HuH-7 (cell line): ENCODE measurements at places on chromosomes 2 and 18.

DNA sequence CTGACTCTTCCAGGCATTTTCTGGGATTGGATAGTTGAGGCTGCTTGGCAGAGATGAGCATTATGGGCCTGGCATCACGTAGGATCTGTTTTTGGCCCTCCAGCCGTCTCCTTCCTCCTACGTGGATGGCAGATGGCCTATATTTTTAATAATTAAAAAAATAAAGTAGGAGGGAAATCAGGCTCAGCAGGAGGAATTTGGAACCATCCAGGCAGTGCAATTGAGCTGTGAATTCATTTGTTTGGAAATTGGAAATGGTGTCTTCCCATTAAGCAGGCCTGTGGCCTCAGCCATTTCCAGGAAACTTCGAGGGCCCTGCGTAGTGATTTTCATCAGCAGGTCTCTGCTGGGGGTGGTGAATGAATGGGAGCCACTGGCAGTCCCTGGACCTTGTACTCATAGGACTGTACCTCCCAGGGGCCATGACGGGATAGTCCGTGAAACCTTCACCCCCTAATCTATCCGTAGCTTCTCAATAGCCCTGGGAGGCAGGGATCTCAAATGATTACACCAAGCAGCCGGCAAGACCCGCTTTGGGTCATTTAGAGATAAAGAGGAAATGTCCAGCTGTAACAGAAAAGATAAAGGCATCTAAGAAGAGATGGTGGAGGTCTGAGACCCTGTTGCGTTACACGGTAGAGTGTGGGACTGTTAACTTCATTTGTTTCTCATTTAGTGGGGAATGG is 73.1 kb upstream of the TNP1 start:
- no peak for DNase-seq

GRCh38 chr2:83103613-83104012 is 1355.5 kb downstream of the SUCLG1 start:
- DNase-seq: no peak

DNA sequence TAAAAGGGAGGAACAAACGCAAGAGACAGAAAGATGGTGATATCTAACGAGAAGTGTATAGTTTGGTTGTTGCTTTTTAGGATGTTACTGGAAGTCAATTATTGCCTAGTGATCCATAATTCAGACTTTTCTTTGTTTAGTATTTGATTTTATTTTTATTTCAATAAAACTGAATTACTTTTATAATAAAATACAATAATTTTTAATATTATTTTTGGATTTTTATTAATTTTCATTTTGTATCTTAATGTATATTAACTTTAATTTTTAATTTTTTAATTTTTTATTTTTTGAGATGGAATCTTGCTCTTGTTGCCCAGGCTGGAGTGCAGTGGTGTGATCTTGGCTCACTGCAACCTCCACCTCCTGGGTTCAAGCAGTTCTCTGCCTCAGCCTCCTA is 55.6 kb downstream of the MTA3 start:
- no peak for DNase-seq

DNA sequence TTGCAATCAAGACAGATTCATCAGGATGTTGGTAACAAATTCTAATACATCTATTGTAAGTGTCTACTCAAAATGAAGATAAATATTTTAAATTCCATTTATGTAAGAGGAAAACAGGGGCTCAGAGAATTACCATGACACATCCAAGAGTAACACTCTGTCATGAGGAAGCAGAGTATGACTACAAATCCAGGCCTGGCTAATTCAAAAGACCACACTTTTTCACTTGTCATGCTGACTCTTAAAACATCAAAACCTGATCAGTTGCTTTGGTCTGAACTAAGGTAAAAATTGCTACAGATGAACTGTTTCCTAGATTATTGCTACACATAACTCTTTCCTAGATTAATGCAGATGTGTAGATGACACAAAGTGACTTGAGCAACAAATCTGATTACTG is 880.6 kb downstream of the TSN start:
- no peak for DNase-seq

DNA sequence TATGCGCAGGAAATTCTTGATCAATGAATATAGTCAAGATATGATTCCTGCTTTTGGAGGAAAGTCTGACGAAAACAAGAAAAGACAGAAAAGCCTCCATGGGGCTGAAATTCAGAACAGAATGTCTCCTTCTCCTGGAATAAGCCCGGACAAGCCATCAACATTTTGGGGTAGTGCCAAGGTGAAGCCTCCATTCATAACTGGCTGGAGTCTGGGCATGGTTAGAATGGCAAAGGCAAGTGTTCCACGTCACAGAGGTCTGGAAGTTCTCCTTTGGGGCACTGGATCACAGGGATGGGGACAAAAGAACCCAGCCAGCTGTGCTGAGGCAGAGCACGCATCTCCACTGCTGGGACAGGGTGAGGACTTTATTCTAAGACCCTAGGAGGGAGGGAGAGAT is 505.7 kb downstream of the CMPK2 start:
- DNase-seq: no peak

GRCh38 chr2:132597831-132598230 is 72.2 kb downstream of the LYPD1 start:
- no peak for DNase-seq

DNA sequence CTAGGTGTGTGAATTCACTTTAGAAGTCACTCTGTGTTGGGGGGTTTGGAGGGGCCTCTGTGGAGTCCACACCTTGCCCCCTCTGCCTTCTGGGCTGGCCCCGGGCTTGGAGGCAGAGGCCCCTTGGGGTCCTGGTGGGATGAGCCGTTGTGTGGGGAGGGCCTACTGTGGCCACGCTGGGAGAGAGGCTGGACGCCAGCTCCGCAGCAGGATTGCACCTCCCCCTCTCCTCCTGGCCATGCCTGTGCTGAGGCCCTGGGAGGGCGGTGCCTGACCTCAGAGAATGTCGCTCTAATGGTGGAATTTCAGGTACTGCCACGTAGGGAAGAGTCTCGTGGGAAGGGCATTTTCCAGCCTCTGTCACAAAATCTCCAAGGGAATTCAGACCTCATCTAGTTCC is 237.0 kb downstream of the ATAD2B start:
- no peak for DNase-seq

DNA sequence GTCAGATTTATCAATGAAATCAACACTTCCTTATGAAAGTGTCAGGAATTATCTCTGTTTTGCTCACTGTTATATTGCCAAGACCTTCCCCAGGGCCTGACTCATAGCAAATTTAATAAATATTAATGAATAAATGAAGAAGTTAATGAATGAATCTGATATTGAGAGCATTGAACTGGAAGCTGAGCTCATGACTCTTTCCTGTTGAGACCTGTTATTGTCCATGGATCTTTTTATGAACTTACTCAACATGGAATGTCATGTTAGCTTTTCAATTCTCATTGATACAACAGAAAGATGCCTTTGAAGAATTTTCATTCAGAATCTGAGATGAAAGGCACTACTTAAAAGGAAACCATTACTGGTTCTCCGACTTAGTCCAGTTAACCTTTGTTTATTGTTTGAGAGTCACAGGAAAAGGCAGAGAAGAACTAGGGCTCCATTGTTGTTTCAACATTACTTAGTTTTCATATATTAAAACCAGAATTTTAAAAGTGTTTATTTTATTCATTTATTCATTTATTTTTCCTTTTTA is 90.4 kb upstream of the UNC80 start:
- no peak for DNase-seq

- DNase-seq: no peak
Measured at GRCh38 chr2:71901466-71901865, 246.2 kb downstream of the CYP26B1 start.

- DNase-seq: no peak
Measured at GRCh38 chr18:25190472-25190871, 161.5 kb downstream of the ZNF521 start.

- no peak for DNase-seq
Measured at GRCh38 chr2:223043164-223043941, 8.6 kb upstream of the KCNE4 start.

- no peak for DNase-seq
Measured at GRCh38 chr18:57025540-57025939, 121.3 kb upstream of the BOD1L2 start.

DNA sequence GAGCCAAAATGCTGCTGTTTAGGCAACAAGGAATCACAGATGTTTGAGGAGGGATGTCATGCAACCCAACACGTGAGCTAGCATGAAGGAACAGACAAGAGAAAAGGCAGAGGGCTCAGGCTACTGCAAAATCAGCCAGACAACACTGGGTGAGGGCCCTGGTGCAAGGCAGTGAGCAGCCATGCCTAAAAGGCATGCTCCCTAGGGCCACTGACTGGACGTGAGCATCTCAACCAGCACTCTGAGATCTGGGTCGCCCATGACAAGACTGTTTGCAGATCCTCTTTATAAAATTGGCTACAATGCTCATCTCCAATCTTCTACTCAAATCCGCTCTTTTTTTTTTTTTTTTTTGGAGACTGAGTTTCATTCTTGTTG is 49.1 kb downstream of the KIAA2012 start:
- DNase-seq: no peak

GRCh38 chr2:222686086-222686750 is 14.8 kb downstream of the MOGAT1 start:
- DNase-seq: no peak

DNA sequence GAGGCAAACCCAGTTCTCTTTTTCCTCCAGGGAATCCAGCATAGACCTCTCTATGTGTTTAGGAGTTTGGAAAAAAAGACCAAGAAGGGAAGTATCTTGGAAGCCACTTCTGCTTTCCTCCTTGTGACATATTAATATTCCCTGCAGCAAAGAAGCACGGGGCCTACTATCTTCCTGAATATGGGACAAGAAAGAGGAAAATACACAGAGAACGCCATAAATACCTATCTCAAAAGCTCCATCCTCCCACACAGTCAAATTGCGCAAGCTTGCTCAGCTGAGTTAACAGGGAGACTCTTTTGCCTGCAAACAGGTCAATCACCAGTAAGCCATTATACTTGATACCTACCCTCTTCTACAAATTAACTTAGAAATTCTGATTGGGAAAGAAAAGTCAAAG is 16.7 kb upstream of the RAPH1 start:
- peak; percentile 43 for DNase-seq

DNA sequence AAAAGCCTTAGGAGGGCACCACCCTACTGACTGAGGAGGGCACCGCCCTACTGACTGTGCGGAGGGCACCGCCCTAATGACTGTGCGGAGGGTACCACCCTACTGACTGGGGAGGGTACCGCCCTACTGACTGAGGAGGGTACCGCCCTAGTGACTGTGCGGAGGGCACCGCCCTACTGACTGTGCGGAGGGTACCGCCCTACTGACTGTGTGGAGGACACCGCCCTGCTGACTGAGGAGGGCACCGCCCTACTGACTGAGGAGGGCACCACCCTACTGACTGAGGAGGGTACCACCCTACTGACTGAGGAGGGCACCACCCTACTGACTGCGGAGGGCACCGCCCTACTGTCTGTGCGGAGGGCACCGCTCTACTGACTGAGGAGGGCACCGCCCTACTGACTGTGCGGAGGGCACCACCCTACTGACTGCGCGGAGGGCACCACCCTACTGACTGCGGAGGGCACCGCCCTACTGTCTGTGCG is 150.2 kb upstream of the NFATC1 start:
- no peak for DNase-seq

DNA sequence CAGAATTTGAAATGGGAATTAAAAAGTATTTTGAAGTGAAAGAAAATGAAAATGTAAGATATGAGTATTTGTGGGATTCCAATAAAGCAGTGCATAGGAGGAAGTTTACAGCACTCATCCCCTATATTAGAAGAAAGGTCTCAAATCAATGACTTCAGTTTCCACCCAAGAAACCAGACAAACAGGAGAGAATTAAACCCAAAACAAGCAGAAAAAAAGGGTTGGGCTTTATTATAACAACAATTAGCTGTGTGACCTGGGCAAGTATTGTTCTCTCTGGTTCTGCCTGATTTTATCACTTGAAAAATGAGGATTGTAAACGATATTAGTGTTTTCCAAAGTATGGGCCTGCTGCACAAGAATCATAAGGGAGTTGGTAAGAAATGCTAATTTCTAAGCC is 18.3 kb upstream of the LYPD6 start:
- DNase-seq: no peak

DNA sequence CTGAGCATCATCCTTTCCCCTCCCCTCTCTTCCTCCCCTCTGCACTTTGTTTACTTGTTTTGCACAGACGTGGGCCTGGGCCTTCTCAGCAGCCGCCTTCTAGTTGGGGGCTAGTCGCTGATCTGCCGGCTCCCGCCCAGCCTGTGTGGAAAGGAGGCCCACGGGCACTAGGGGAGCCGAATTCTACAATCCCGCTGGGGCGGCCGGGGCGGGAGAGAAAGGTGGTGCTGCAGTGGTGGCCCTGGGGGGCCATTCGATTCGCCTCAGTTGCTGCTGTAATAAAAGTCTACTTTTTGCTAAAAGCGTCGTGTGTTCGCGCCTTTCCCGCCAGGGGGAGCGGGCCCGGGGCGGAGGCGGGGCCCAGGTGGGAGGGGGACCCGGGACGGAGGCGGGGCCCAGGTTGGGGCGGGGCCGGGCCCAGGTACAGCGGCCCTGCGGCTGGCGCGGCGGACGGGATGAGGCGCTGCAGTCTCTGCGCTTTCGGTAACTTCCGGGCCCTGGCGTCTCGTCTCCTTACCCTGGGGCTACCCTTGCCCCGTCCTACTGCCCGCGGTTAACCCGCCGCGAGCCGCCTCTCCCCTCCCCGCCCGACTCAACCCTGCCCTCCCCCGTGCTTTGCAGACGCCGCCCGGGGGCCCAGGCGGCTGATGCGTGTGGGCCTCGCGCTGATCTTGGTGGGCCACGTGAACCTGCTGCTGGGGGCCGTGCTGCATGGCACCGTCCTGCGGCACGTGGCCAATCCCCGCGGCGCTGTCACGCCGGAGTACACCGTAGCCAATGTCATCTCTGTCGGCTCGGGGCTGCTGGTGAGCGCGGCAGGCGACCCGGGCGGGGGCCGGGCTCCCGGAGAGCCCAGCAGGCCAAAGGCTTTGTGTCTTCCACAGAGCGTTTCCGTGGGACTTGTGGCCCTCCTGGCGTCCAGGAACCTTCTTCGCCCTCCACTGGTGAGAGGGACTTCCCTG is at the start of gene KRTCAP3:
KRTCAP3 (plus strand) TSS at position 424 of the 962 bp plus-strand sequence; CDS start at position 456, 32 bp downstream.
- no peak for DNase-seq

- DNase-seq: no peak
Measured at GRCh38 chr2:223042284-223042683, 9.7 kb upstream of the KCNE4 start.

- DNase-seq: no peak
Measured at GRCh38 chr2:68426848-68427579, 40.1 kb downstream of the FBXO48 start.

GRCh38 chr2:12057436-12058166 is 311.2 kb downstream of the LPIN1 start:
- no peak for DNase-seq
